ENCODE measurements at places on chromosomes 12 and 14.

- no peak for DNase-seq
Measured at GRCh38 chr12:47783024-47783755, 10.2 kb downstream of the SLC48A1 start.

- no peak for DNase-seq
Measured at GRCh38 chr14:71013551-71014192, 106.4 kb downstream of the PCNX1 start.

DNA sequence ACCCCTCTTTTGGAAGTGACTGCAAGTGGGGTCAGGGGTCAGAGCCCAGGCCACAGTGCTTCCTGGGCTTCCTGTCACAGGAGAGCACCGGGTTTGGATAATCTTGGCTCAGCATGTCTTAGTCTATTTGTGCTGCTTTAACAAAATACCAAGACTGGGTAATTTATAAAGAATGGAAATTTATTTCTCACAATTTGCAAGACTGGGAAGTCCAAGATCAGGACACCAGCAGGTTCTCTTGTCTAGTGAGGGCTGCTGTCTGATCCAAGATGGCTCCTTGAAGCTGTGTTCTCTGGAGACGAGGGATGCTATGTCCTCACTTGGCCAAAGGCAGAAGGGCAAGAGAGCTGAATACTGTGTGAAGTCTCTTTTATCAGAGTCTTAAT lies 74.1 kb downstream of the RIN3 start:
- DNase-seq, result no peak

DNA sequence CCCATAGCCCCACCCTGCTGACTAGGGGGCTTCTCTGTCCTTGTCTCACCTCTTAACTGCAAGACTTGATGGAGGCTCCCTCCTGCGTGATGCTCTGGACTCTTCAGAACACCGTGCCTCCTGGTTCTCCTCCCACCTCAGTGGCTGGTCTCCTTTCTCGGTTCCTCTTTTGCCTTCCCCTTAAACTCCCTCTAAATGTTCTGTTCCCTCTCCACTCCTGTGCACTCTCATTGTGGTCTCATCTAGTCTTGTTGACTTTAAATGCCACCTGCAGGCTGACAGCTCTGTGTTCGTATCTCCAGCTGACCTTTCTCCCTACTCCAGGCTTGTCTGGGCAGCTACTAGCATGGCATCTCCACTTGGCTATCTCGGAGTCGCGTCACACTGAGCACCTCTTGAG lies 28.3 kb downstream of the DYNC1H1 start:
- DNase-seq, result no peak

DNA sequence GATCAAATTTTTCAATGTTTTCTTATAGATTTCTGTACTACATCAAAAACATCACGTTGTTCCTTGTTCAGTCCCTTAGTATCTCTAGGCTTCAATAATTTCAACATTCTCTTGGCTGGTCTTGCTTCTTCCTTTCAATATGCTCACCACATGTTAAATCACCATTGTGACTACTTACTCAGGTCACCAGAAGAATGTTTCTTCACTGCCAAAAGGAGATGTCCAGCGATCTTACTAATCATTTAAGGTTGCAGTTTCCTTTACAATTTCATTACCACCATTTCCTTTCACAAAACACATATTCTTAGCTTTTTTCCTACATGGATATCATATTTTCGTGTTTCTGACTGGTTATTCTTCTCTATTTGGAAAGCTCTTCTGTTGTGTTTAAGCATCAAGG lies 363.8 kb downstream of the NAV3 start:
- no peak for DNase-seq

GRCh38 chr14:37384870-37385596 lies 187.3 kb downstream of the MIPOL1 start:
- DNase-seq, result no peak

GRCh38 chr12:51174501-51174900 lies 1.6 kb upstream of the TFCP2 start:
- no peak for DNase-seq

- no peak for DNase-seq
Measured at GRCh38 chr14:38207377-38207735, 348 bp upstream of the SSTR1 start.

GRCh38 chr12:116257215-116257614 lies 20.3 kb downstream of the MED13L start:
- DNase-seq, result no peak

GRCh38 chr12:65608319-65608916 lies 215.9 kb upstream of the HMGA2 start:
- no peak for DNase-seq

- no peak for DNase-seq
Measured at GRCh38 chr14:60594062-60594461, 55.2 kb downstream of the SIX1 start.

GRCh38 chr12:32264961-32265360 lies 134.4 kb upstream of the FGD4 start:
- no peak for DNase-seq

- DNase-seq, result no peak
Measured at GRCh38 chr12:98587084-98587483, 6.4 kb upstream of the SLC25A3 start.

GRCh38 chr14:70808416-70809224 lies 693 bp downstream of the MAP3K9 start:
- peak; percentile 20 for DNase-seq

DNA sequence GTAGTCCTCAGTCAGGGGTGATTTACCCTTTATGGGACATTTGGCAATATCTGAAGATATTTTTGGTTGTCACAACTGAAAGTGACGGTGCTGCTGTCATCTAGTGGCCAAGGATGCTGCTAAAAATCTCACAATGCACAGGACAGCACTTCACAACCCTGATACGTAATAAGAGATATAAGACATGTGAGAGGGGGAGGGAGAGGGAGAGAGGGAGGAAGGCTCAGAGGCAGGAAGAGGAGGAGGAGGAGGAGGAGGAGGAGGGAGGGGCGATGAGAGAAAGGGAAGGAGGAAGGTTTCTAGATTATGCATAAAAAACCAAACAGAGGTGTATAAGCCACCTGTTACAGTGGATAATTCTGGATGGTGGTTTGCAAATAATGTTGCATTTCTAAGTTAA lies 14.3 kb downstream of the MYL2 start:
- DNase-seq, result no peak

DNA sequence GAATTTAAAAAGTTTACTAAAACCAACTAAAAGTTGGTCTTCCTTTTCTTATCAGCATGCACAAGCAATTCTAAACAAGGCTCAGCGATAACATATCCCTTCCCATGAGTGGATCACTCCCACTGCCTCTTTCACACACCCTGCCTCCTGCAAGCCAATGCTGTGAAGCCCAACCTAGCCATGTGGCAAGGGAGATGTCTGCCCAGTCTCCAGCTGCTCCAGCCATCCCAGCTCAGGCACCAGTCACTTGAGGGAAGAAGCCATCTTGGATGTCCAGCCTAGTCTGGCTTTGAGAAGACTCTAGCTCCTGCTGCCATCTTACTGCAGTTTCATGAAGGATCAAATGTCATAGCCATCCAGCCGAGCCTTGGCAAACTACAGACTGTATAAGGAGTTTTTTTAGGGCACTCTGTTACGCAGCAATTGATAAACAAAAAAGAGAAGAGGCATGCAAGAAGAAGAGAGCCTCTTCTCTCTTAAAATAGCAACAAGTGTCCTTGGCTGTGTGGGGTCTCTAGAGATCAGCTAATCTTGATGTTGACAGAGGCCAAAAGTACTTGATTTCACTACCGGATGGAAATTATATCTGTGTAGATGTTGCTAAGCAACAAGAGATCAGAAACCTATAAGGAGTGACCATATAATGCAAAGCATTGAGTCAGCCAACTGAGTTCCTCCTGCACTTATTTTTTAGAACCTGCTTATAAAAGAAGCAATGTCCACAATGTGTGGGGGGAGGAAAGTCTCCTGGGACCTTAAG lies 108.9 kb downstream of the PTCSC3 start:
- no peak for DNase-seq

DNA sequence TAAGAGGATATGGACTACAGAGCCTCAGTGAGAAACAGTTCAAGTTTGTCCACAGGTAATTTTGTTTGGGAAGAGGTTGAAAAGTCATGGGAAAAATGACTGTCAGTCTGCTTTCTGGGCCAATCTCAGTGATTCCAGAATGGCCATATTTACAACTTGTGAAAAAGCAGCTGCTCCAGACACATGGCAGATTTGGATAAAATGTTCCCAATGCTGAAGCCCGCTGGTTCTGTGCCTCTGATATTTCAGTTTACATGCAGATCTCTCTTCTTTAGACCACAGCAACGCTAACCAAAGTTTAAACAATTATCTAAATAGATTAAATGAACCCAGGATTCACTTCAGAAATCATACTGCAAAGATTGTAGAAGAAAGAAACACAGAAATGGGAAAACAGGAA lies 222.8 kb downstream of the SOX5 start:
- DNase-seq, result no peak

DNA sequence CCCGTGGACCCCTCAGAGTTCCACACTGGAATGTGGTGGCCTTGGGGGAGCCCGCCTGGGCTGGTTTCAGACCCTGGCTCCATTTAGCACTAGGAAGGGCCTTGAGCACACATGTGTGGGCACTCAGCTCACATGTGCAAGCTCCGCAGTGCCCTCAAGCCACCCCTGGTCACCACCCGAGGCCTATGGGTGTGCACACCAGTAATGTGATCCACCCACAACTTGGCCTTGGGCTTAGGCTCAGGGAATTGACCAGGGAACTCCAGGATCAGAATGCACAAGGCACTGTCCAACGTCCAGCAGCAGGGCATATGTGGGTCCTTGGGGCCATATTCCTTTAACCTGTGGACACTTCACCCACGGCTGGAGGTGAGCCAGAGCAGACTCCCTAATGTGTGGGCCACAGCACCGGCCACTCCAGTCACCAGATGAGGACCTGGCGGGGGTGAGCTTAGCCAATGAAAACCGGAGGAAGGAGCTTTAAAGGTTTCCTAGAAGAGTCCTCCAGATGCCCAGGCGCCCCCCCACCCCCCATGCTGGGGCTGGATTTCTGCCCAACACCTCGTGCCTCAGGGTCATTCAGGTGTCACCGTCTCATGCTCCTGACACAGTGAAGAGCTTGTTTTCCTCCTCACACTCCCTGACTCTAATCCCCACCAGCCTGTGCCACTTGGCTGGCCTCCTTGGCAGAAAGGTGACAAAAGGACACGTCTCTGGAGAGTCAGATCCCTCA lies 209.2 kb downstream of the ZFP36L1 start:
- no peak for DNase-seq

GRCh38 chr12:66587912-66588311 lies 91.0 kb downstream of the GRIP1 start:
- no peak for DNase-seq

DNA sequence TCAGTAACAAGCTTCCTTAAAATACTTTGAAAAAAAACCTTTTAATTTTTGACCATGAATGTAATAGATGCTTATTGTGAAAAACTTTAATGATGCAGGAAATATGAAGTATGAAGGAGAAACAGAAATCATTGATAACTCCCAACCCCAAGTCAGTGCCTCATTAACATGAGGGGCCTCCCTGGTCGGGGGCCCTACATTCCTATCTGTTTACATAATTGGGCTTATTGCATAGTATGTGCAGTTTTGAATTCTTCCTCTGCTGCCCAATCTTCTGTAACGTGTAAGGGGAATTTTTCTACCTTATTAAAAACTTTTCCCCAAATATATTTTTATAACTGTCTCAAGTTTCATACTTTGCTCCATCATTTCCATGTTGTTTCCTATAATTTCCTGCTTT lies 63.0 kb downstream of the SLC25A47 start:
- no peak for DNase-seq

- DNase-seq, result no peak
Measured at GRCh38 chr14:54424479-54424901, 16.7 kb downstream of the CNIH1 start.

- DNase-seq, result no peak
Measured at GRCh38 chr12:132056951-132057350, 87.2 kb downstream of the DDX51 start.

GRCh38 chr12:131701705-131702572 lies 9.0 kb upstream of the SFSWAP start:
- no peak for DNase-seq

GRCh38 chr12:128783129-128783574 lies 40.6 kb downstream of the SLC15A4 start:
- DNase-seq, result no peak

DNA sequence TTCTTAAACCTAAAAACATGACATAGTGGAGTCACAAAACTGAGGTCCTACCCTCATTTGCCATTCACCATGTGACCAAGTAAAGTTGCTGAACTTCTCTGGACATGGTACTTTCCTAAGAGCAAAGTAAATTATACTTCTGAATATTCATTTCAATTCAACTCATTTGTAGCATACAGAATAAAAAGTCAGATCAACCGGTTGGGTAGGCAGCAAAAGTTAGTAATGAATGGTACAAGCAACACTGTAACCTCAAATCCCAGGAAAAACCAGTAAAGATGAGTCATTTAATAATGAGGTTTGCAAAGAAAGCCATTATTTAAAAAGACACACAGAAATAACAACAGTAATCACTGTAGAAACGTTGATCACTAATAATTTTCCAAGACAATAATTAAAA lies 8.7 kb downstream of the POLE2 start:
- peak; percentile 49 for DNase-seq

DNA sequence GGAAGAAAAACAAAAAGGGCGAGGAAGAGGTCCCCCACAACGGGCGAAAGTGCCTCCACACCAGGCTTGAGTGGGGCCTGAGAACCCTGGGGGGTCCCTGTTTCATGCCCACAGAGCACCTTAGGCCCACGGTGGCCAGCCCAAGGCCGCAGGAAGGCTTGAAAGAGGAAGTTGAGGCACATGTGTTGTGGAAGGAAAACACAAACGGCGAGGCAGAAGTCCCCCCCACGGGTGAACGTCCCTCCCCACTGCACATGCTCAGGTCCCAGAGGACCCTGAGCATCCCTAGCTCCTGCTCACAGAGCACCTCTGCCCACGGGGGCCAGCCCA lies 371.5 kb downstream of the ALG10 start:
- no peak for DNase-seq

DNA sequence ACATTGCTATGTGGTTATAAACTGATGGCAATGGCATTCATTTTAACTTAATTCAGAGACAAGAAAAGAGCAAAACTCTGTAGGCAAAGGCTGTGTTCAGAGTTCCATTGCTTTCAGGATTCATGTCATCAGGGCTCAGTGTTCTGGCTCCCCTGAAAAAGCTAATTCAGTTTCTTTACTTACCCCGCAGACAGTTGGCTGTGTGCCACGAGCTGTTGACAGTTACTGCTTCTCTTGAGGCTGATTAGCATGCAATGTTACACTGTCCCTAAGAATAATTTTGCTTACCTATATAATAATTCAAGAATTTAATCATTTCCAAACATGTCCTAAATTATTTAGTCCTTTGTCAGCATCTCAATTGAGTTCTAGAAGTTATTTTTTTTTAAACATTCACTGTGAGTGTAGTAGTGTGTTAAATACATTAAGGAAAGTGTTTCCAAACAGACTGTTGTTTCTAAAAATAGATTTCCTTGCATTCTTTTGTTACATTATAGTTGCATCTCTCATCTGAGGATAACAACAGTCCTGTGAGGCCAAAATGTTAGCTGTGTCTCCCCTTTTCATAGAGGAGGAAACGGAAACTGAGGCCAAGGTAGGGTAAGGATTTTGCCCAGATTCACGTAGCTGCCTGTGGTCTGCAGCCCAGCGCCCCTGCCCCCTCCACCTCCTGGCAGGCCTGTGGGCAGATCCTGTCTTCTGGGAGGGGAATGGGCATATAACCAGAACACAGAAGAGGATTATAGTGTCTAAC lies 98.6 kb downstream of the PELI2 start:
- no peak for DNase-seq

GRCh38 chr12:1630133-1630826 lies 1.2 kb downstream of the WNT5B start:
- no peak for DNase-seq

GRCh38 chr12:120225852-120226640 lies 25.1 kb upstream of the RPLP0 start:
- DNase-seq, result no peak
